ENCODE measurements at places on chromosomes 16 and 17.

GRCh38 chr16:11570258-11570657 lies 16.5 kb downstream of the LITAF start:
- no peak for DNase-seq

GRCh38 chr16:11498683-11499082 lies 88.0 kb downstream of the LITAF start:
- no peak for DNase-seq

- DNase-seq = no peak
These were observed 23.2 kb upstream of the SSTR5 start for GRCh38 chr16:1049113-1049975.

DNA sequence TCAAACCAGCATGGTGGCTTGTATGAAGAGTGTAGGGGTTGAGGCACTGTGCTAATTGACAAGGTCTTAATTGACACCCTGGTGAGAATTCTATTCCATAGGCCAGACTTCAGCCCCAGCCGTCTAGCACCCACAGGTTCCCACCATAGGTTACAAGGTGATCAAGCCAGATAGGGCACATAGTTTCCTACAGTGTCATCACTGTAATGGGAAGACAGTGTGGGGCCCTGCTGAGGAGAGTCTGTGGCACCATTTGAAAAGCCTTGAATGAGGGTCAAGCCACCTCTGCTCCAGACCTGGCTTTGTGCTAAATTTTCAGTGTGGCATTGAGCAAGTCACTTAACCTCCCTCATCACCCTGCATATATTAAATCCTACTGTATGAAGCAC lies 36.2 kb downstream of the YPEL2 start:
- no peak for DNase-seq

- DNase-seq = no peak
These were observed 22.4 kb downstream of the MGRN1 start for GRCh38 chr16:4646773-4647643.

DNA sequence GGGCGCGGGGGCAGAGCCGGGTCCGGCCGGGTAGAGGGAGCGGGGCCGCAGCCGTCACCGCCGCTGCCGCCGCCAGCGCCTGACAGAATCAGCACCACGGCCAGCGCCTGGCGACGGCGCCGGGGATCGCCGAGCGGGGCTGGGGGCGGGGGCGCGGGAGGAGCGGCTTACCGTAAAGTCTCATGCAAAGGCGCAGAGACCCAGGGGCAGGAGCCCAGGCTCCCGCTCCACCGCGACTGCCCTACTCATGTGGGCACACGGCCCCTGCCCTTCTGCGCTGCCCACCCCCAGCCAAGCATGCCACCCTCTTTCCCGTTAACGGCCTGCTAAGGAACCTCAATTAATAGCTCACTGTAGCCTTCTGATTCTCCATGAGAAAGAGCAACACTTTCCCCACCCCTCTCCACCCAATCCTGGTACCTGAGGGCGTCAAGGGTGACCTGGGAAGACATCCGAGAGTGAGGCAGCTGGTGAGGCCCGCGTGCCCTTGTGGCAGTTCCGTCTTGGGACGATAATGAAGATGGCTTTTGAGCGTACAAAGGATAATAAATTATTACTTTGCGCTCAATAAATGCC lies at the start of gene SEZ6:
SEZ6 (minus strand) TSS at position 98 of the 576 bp plus-strand sequence. CDS start 164 bp downstream, outside the sequence.
- no peak for DNase-seq
